ENCODE measurements at places on chromosomes 13 and 19. TPM values are rescaled to one million over a fixed set of nuclear protein-coding genes. Genes with fewer than 3 reads are reported as not detected.

DNA sequence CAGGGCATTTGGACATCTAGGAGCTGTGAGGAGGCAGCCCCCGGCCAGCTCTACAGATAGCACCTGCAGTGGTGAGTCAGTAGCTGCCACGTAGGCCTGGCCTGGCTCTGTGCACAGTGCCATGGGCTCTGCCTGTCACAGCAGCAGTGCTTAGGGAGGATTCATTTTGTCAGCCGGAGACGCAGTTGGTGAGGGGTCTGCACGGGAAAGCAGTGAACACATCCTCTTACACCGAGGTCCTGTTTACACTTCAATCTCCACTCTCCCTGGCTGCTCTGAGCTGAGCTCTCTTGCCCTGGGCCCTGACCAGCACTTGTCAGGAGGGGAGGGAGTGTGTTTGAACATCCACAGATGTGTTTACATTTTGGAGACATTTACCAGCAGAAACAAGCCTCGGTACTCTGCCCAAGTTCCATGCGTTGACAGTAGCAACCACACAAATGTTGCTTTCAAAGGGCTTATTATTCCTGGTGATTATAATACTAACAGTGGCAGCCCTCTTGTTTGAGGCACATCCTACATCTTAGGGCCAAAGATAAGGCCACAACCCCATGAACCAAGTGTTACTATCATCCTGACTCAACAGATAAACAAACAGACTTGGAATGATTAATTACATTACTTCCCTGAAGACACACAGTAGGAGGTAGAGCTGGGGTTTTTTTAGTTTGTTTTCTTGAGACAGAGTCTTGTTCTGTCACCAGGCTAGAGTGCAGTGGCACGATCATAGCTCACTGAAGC is 148.9 kb downstream of the USP12 start:
- no peak for DNase-seq
- peaks cover 77% of the 10 kb centered on the region for H3K4me1 ChIP-seq
- H3K27me3 ChIP-seq: no peaks in the 10 kb centered on the region
- H3K27ac ChIP-seq: peak overlapping the region; percentile 86
- no peaks in the 10 kb centered on the region for H3K36me3 ChIP-seq
- no peak overlapping the region for H3K4me3 ChIP-seq

- DNase-seq: no peak
- H3K27me3 ChIP-seq: no peaks in the 10 kb centered on the region
- no peak overlapping the region for H3K27ac ChIP-seq
Measured at GRCh38 chr13:73742982-73743381, 391.2 kb downstream of the KLF12 start.

GRCh38 chr19:48502350-48503018 is 9.2 kb downstream of the LMTK3 start:
- H3K27ac ChIP-seq: no peak overlapping the region
- DNase-seq: no peak
- H3K36me3 ChIP-seq: no peaks in the 10 kb centered on the region
- H3K4me1 ChIP-seq: no peaks in the 10 kb centered on the region
- H3K4me3 ChIP-seq: no peak overlapping the region

- DNase-seq: no peak
- H3K4me1 ChIP-seq: peaks cover 3% of the 10 kb centered on the region
- H3K27me3 ChIP-seq: no peaks in the 10 kb centered on the region
Measured at GRCh38 chr19:45235485-45235884, 9.7 kb downstream of the EXOC3L2 start.

DNA sequence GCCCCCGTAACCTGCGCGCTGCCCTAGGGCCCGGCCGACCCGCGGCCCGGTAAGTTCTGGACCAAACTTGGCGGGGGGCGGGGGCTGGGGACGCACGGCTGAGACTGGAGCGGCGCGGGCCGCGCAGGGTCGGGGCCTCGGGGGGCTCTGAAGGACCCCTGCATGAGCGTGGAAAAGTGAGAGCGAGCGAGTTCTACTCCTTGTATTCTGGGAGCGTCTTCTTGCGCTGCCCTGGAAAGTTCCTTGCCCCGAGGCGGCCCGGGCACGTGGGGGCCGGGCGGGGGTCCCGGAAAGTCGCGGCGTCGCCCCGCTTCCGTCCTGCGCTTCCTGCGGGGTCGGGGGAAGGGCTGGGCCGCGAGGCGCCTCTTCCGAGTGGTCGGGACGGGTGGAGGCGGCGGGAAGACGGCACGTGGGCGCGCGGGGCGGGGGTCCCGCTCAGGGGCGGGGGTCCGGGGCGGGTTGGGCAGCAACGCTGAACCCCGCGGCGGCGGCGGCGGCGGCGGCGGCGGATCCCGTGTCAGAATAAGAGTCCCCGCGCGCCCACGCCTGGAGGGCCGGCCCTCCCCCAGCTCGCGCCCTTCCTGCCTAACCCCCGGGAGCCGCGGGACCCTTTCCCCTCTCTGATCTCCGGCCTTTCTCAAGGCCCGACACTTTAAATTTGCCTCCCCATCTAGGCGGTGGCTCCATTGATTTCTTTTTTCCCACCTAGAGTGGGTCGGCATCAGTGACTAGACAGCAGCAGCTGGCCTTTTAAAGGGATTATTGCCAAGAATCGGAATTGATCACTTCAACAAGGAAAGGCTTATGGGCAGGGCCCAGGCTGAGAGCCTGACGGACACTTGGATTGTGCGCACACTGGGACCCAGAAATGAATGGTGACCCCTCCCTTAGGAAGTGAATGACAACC is 749 bp downstream of the GATAD2A start:
- no peaks in the 10 kb centered on the region for H3K36me3 ChIP-seq
- H3K27me3 ChIP-seq: no peaks in the 10 kb centered on the region
- peak overlapping the region; percentile 97 for H3K4me3 ChIP-seq

- no peaks in the 10 kb centered on the region for H3K27me3 ChIP-seq
- no peaks in the 10 kb centered on the region for H3K36me3 ChIP-seq
- H3K27ac ChIP-seq: no peak overlapping the region
- no peak for DNase-seq
- H3K4me3 ChIP-seq: no peak overlapping the region
Measured at GRCh38 chr13:32113532-32113931, 82.0 kb downstream of the FRY start.

GRCh38 chr19:4649392-4650047 is 10.2 kb downstream of the TNFAIP8L1 start:
- no peaks in the 10 kb centered on the region for H3K27me3 ChIP-seq

DNA sequence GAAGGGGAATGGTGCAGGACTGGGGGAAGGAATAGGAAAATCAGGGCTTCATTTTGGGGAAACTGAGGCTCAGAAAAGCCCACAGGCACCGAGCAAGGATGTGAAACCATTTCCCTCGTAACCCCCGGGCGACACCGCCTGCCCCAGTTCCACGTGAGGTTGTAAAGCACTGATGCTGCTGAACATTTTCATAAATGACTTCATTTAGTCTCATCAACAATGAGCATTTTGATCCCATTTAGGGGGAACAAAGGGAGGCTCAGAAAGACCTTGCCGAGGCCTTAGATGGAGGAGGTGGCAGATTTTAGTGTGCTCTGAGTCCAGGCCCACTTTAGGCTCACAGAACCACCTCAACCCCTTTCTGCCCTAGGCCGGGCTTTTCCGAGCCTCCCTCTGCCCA is 20.5 kb upstream of the FBXO27 start:
- H3K4me1 ChIP-seq: no peaks in the 10 kb centered on the region
- H3K27me3 ChIP-seq: no peaks in the 10 kb centered on the region
- H3K36me3 ChIP-seq: no peaks in the 10 kb centered on the region

- no peak for DNase-seq
- no peaks in the 10 kb centered on the region for H3K27me3 ChIP-seq
- H3K27ac ChIP-seq: no peak overlapping the region
- no peak overlapping the region for H3K4me3 ChIP-seq
- no peaks in the 10 kb centered on the region for H3K4me1 ChIP-seq
- no peaks in the 10 kb centered on the region for H3K36me3 ChIP-seq
Measured at GRCh38 chr13:108326309-108326708, 56.8 kb downstream of the TNFSF13B start.

GRCh38 chr13:42356184-42356575 is 84.2 kb downstream of the AKAP11 start:
- no peaks in the 10 kb centered on the region for H3K4me1 ChIP-seq
- H3K27me3 ChIP-seq: no peaks in the 10 kb centered on the region
- H3K27ac ChIP-seq: no peak overlapping the region
- no peak overlapping the region for H3K4me3 ChIP-seq
- H3K36me3 ChIP-seq: no peaks in the 10 kb centered on the region

DNA sequence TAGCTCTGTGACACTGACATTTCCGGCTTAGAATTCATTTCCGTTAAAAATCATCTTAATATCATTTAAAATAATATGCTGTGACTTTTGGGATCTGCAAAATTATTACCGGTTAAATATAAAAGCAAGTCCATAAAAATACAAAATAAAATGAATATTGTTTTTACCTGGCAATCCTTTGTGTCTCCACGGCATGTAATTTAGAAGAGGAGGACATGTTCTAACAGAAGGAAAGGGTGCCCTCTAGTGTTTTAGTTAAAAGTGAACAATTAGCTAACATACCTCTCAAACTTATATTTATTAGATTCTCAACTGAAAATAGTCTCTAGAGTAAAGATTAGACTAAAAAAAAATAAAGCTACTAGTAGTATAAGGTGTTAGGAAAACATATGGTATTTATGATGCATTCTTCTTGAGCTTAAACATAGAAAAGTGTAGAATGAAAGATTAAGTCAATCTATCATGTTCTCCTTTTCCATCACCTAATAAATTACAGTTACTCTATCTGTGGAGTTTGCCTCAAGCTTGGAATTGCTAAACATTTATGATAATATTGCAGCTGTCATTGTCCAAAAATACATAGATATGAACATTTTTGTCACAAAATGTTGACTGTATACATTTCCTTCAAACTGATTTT is 676.7 kb upstream of the SPRY2 start:
- no peaks in the 10 kb centered on the region for H3K27me3 ChIP-seq
- peak overlapping the region; percentile 9 for H3K4me3 ChIP-seq
- no peaks in the 10 kb centered on the region for H3K36me3 ChIP-seq
- no peaks in the 10 kb centered on the region for H3K4me1 ChIP-seq

- DNase-seq: no peak
- no peak overlapping the region for H3K4me3 ChIP-seq
- no peaks in the 10 kb centered on the region for H3K27me3 ChIP-seq
- H3K4me1 ChIP-seq: no peaks in the 10 kb centered on the region
- H3K27ac ChIP-seq: no peak overlapping the region
- no peaks in the 10 kb centered on the region for H3K36me3 ChIP-seq
Measured at GRCh38 chr19:15025217-15025616, 24.1 kb upstream of the CASP14 start.

GRCh38 chr13:23715092-23715761 is 145.0 kb downstream of the TNFRSF19 start:
- no peaks in the 10 kb centered on the region for H3K4me1 ChIP-seq
- H3K27ac ChIP-seq: no peak overlapping the region
- H3K27me3 ChIP-seq: no peaks in the 10 kb centered on the region
- no peaks in the 10 kb centered on the region for H3K36me3 ChIP-seq

- H3K36me3 ChIP-seq: no peaks in the 10 kb centered on the region
- H3K4me3 ChIP-seq: no peak overlapping the region
- H3K4me1 ChIP-seq: no peaks in the 10 kb centered on the region
- H3K27me3 ChIP-seq: no peaks in the 10 kb centered on the region
Measured at GRCh38 chr13:67971291-67971690, 741.2 kb upstream of the PCDH9 start.

- no peak for DNase-seq
- no peaks in the 10 kb centered on the region for H3K36me3 ChIP-seq
- H3K27ac ChIP-seq: no peak overlapping the region
- H3K4me3 ChIP-seq: no peak overlapping the region
Measured at GRCh38 chr13:40465015-40465390, 201.4 kb downstream of the FOXO1 start.

DNA sequence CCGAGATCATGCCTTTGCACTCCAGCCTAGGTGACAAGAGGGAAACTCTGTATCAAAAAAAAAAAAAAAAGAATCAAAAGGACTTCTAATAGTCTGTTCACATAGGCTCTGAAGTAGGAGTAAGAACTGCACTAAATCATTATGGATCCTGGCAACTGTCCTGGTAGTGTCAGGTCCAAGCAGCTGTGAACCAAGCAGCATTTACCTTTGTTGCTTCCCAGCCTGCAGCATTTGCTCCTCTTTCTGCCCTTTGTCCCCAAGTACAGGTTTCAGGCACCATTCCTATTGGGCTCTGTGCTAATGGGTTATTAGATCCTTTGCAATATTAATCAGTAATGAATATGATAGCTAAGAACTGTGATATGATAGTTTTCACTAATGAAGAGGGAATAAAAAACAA is 77.4 kb upstream of the NBEA start:
- H3K4me1 ChIP-seq: peaks cover 15% of the 10 kb centered on the region
- no peak overlapping the region for H3K27ac ChIP-seq
- no peak overlapping the region for H3K4me3 ChIP-seq

DNA sequence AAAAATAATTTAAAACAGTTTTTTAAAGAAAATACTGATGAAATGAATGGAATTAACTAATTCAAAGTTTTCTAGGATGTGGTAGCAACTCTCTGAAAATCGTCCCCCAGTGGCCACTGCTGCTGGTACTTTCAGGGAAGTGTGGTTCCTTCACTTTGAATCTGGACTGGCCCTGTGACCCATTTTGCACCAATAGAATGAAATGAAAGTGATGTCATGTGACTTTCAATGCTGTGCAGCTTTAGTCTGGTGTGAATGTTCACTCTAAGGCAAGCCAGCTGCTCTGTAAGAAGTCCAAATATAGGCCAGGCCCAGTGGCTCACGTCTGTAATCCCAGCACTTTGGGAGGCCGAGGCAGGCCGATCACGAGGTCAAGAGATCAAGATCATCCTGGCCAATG is 26.4 kb upstream of the HNRNPA1L2 start:
- peaks cover 4% of the 10 kb centered on the region for H3K36me3 ChIP-seq
- H3K27ac ChIP-seq: no peak overlapping the region
- H3K27me3 ChIP-seq: no peaks in the 10 kb centered on the region
- H3K4me3 ChIP-seq: no peak overlapping the region
- H3K4me1 ChIP-seq: peaks cover 29% of the 10 kb centered on the region

GRCh38 chr13:60441761-60442160 is 44.7 kb downstream of the TDRD3 start:
- no peak overlapping the region for H3K4me3 ChIP-seq
- H3K27me3 ChIP-seq: no peaks in the 10 kb centered on the region
- H3K4me1 ChIP-seq: peaks cover 5% of the 10 kb centered on the region
- no peak overlapping the region for H3K27ac ChIP-seq
- H3K36me3 ChIP-seq: no peaks in the 10 kb centered on the region

- H3K4me3 ChIP-seq: no peak overlapping the region
- H3K27me3 ChIP-seq: no peaks in the 10 kb centered on the region
- no peak for DNase-seq
- H3K36me3 ChIP-seq: no peaks in the 10 kb centered on the region
- H3K4me1 ChIP-seq: peaks cover 27% of the 10 kb centered on the region
- peak overlapping the region; percentile 92 for H3K27ac ChIP-seq
Measured at GRCh38 chr19:11151181-11151580, 4.4 kb downstream of the SPC24 start.

- peak overlapping the region; percentile 20 for H3K27ac ChIP-seq
Measured at GRCh38 chr13:113827021-113827420, 36.9 kb downstream of the GAS6 start.

GRCh38 chr19:41030651-41031050 is 39.6 kb downstream of the CYP2B6 start:
- H3K4me3 ChIP-seq: no peak overlapping the region
- H3K36me3 ChIP-seq: no peaks in the 10 kb centered on the region
- H3K4me1 ChIP-seq: no peaks in the 10 kb centered on the region

RFPL4A gene
- total RNA-seq: not detected

ATXN8OS gene
- total RNA-seq: not detected

AKAP11 gene
- 36.1 TPM for total RNA-seq

PINLYP gene
- 6.2 TPM for total RNA-seq

NLRP11 gene
- not detected for total RNA-seq

BICRA gene
- 10.9 TPM for total RNA-seq

C3 gene
- 1,020 TPM for total RNA-seq

VAV1 gene
- 8.0 TPM for total RNA-seq

PRX gene
- 12.4 TPM for total RNA-seq
